Fibroblast of skin of left quadriceps (primary cell): ENCODE measurements at places on chromosomes 5 and 9.

DNA sequence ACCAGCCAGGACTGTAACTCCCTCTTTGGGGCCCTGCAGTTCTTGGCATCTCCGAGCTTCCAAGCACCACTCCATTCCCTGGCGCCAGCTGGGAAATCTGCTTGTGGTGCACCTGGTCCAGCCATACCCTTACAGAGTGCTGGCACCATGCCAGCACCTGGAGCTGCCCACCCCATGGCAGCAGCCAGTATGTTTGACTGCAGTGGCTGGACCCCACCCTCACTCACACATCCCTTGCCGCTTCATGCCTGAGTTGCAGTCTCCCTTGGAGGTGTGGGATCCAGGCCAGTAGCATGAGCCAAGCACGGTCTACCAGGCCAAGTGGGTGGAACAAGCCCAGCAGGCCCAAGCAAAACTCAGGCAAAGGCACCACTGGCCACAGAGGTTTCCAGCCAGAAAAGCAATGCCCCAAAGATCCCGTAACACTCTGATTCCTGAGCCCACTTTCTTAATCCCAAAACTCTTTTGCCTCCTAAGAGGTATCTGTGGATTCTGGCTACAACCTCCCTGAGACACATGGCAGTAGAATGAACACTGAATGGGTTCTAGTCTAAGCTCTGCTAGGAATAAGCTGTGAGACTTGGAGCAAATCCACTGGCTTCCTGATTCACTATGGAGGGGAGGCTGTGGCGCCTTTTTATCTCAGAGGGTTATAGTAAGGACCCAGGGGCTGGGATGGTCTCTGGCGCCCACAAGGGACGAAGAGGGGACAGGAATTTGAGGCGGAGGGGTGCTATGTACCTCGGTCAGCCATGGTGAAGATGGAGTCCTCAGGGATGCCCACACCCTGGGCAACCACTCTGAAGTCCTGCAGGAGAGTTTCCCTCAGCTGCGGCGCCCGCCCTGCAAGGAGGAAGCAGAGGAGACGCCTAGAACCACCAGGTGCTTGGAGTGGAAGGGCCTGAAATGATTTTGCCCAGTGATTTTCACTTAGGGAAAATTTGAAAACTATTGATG lies 5.6 kb downstream of the AMBP start:
- DNase-seq = no peak

DNA sequence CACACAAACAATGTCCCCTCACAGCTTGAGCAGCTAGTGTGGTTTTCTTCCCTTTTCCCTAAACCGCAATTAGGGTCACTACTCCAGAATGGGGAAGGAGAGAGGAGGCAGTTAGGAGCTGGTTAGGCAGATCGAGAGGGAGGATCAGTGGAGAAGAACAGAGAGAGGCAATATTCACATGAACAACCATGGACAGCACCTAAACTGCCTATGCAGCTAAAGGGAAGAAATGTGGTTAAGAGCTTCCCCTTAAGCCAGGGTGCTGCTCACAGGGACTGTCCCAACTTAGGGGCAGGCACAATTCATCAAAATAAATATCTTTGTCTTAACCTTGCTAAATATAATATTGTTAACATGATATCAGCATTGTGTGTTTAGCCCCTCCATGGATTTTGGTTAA lies 359.3 kb upstream of the CDH18 start:
- DNase-seq = no peak

DNA sequence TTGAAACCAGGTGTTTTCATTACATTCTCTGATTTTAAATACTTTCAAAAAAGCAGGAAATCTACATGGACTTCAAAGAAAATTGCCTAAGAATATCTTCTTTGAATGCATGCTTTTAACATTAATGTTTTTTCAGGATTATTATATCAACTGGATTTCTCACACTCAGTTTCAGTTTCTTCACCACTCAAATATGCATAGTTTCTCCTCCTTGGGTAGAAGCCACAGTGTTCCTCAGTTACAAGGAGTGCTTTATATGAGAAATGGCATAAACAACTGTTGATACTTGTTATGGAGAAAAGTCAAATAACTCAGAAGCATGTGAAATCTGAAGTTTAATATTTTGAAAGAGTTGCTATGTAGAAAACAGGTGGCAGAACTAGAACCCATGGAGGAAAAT lies 196.9 kb downstream of the DMRTA1 start:
- DNase-seq = no peak

DNA sequence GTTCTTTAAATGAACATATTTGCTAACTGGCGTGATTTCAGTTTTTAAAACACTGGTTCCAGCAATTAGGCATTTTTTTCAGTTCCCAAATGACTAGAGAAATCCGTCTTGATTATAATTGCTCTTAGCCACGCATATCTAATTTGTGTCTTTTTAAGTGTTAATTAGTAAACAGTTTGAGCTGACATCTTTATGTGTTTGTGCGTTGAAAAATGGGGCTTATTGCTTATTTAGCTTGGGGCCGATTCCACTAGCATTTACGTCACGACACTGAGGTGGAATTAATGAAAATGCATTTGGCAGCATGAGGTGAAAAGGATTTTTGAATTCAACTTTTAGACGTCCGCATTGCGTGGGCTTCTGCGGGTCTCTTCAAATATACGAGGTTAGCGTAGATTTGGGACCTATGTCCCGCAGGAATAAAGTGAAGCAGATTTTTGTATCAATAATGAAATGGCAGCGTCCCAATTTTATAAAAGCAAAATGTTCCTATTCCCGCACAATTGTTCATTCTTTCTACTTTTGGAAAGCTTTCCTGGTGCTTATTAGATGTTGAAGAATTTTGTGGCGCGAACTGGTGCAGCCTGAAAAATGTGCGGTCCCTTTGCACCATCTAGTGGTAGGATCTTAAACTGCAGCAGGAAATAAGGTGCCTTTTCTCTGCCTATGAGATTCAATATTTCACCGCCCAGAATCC lies 122.7 kb upstream of the LMX1B start:
- DNase-seq = no peak

DNA sequence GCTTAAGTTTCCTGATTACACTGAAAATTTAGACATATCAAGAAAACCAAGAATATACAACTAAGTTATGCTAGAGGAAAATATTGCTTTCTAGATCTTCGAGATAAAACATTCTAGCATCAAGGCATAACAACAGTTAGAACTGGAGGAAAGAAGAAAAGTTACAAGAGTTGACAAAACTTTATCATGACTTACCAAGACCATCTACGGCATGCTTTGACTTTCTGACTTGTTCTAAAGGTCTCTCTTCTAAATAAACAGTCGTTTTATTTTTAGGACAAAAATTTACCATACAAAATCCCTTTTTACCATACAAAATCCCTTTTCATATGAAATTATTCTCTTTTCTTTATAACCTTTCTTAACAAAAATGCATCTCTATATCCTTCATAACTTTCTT lies 1110.1 kb upstream of the CDH10 start:
- no peak for DNase-seq

DNA sequence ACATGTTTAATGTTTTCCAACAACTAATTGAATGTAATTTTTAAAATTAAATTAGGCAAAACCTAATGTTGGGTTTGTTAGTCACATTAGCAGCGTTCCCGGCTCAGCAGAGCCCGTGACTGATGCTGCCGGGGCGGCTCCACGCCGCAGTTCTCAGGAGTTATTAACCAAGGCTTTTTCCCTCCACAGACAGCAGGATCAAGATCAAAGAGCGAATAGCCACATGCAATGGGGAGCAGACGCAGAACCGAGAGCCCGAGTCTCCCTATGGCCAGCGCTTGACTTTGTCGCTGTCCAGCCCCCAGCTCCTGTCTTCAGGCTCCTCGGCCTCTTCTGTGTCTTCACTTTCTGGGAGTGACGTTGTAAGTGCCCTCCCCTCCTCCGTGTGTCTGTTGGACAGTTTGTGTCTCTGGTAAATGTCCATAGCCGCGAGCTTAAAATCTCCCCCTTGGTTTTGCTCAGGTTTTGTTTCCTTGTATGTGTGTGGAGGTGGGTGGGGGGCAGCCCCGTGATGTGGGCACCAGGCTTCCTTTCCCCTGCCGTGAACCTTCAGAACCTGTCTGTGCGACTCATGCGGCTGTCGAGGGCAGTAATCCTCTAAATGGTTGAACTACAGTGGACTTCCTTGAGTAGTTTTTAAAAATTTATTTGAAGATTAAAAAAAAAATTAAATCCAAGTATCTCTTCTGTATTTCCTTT lies 37.1 kb downstream of the TENT4A start:
- no peak for DNase-seq

DNA sequence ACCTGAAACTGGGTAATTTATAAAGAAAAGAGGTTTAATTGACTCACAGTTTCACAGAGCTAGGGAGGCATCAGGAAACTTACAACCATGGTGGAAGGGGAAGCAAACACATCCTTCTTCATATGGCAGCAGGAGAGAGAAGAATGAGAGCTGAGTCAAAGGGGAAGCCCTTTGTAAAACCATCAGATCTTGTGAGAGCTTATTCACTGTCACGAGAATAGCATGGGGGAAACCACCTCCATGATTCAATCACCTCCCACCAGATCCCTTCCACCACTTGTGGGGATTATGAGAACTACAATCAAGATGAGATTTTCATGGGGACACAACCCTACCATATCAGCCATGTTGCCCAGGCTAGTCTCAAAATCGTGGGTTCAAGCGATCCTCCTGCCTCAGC lies 143.4 kb downstream of the FGF18 start:
- no peak for DNase-seq

- no peak for DNase-seq
These were observed 1.4 kb upstream of the CAMSAP1 start for GRCh38 chr9:135908754-135909204.

DNA sequence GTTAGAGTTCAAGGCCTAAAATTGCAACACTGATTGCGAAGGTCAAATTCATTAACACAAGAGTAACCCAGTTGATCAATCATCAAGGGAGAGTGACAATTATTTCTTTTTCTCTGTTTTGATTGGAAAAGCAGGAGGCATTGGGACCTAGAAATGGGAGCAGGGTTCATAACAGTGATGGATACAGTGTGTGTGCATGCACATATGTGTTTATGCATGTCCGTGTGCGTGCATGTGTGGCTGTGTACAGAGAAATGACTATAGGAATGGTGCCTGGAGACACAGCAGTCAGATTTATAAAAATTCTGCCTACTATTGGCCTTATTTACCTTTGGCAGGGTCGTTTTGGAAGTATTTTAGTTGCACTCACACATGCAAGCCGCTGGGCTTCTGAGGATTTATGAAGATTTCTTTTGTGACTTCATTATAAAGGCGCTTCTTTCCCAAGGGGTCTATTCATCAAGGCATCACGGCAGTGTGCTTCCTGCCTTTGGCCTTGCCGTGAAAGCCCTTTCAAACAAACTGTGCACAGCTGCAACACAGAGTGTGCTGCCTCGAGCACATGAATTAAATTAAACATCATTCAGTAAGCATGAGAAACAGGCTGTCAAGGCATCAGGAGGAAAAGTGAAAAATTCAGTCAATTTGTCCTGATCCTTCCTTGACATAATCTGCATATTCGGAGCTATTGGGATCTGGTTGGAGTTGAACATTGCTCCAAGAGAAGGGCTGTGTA lies 122.8 kb upstream of the PUM3 start:
- DNase-seq = peak; percentile 55

GRCh38 chr5:77777281-77777892 lies 1.2 kb upstream of the TBCA start:
- no peak for DNase-seq

- DNase-seq = no peak
These were observed 24.4 kb upstream of the C5orf46 start for GRCh38 chr5:147930769-147931168.

DNA sequence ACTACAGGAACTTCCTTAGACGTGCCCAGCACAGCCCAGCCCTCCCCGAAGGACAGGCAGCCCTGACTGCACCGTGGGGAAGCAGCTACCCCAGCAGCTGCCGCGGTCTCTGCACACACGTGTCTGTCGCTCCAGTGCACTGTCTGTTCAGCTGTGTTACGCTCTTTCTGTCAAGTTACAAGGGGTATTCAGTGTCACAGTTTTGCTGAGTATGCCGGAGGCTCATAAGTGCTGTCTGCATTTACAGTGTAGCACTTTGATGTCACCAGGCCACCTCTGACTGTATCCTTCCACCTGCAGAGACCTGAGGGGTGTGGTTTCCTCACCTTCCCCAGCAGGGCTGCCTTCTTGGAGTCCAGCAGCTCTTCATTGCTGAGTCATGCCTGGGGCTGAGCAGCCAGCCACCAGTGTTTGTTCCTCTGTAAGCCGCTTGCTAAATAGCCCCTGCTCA lies 126.8 kb downstream of the EHMT1 start:
- no peak for DNase-seq

GRCh38 chr5:78592735-78593386 lies 55.7 kb downstream of the LHFPL2 start:
- no peak for DNase-seq

- DNase-seq = peak; percentile 86
These were observed 267.3 kb downstream of the MLLT3 start for GRCh38 chr9:20355022-20355421.

DNA sequence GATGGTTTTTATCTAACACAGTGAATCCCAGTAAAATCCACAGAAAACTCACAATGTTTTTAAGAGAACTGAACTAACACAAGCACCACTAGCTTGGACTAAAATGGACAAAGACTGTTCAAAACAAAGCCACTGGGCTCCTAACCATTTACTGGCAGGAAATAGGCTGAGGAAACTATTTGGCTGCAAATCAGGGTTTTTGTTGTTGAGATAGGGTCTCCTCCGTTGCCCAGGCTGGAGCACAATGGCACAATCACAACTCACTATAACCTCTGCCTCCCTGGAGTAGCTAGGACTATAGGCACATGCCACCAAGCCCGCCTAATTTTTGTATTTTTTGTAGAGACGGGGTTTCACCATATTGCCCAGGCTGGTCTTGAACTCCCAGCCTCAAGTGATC lies 99.7 kb downstream of the THBS4 start:
- no peak for DNase-seq

GRCh38 chr9:131275332-131276093 lies 797 bp downstream of the FAM78A start:
- no peak for DNase-seq

DNA sequence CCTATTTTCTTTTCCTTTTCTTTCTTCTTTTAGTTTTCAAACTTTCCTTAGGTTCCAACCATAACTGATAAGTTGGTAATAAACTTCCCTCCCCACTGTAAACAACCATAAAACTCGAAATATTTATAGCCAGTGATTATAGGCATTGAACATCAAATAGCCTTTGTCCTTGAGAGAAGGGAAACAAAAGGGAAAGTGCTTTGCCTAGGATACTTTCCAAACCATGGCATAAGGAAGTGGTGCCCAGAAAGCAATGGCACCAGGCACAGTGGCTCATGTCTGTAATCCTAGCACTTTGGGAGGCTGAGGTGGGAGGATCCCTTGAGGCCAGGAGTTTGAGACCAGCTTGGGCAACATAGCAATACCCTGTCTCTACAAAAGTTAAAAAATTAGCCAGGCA lies 11.9 kb upstream of the PDLIM4 start:
- no peak for DNase-seq

- no peak for DNase-seq
These were observed 216.8 kb upstream of the RPS23 start for GRCh38 chr5:82494942-82495341.

DNA sequence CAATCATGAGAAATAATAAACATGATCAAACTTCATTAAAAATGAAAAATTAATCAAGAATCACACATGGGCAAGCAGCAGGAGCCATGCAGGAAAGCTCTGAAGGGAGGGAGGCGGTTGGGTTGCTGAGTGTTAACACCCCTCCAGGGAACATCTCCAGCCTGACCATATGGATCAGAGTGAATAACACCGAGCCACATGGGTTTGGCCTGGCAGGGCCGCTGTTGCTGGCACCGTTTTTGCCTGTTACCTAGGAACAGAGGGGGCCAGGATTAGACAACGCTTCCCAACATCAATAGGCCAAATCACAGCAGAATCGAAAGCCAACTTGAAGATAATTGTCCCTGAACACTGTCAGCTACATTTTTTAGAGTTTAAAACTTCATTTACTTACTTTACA lies 160.2 kb downstream of the DENND1A start:
- DNase-seq = no peak

GRCh38 chr5:143239882-143240518 lies 163.5 kb downstream of the NR3C1 start:
- no peak for DNase-seq
